NCI-H1694 (cell line): ENCODE measurements at places on chromosomes 11 and 22.
A peak's percentile ranks its signal among the peaks of the same experiment; 100 is the strongest.

- DNase-seq, result no peak
Observed at GRCh38 chr11:86418917-86419316, 44.2 kb downstream of the CCDC81 start.

DNA sequence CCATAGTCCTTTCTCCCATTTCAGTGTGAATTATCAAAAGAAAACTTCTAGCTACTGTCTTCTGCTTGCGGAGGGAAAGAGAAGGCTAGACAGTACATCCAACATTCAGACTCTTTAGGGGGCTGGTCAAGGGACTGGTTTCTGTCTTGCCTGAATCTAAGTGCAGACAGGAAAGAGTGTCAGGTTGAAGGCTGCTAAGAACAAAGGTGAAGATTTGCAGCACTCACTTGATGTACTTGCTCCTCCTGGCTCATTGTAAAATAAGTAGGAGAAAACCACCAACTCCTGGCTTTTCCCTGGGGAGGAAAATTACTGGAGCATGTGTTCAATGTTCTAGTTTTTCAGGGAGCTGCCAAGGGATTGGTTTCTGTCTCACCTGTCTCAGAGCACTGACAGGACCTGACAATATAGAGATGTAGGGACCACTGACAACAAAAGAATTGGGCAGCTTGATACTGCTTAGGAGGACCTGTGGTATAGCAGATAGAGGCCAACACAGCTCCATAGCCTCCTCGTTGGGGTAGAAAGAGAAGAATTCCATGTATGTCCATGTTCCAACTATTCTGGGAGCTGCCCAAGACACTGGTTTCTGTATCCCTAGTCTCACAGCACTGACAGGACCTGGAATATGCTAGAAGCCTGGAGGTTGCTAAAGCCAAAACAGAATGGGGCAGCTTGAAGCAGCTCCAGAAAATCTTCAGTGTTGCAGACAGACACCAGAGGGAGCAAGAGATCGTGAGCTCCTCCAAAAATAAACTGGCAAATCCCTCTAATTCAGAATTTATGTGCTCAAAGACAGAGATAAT lies 39.7 kb upstream of the MMP12 start:
- DNase-seq, result no peak

GRCh38 chr22:31344578-31345330 lies 1.4 kb downstream of the PATZ1 start:
- DNase-seq, result no peak

DNA sequence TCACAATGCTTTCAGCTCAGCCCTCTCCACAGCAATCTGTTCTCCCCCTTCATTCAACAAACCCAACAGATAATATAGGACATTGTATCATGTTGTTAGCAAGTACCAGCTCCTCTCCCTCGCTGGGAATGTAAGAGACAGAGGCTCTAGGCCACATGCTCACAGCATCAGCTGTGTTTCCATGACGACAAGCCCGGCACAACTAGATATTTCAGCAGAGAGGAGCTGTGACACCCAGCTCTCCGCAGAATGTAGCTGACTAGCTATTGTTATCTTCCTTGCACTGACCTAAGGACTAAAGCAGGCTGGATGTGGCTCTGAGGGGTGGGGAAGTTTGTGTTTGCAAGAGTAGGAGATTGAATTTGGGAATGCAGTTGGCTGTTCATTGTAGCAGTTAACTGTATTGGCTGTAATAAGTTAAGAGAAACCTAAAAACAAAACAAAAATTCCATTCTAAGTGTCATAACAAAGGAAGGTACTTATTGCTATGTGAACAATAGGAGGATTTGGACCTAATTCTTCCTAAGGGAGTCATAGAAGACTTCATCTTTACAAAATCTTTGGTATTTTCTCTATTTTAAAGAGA lies 28.0 kb upstream of the RRAS2 start:
- DNase-seq, result peak; percentile 37

- DNase-seq, result no peak
Observed at GRCh38 chr11:77409046-77409445, 64.8 kb downstream of the PAK1 start.

DNA sequence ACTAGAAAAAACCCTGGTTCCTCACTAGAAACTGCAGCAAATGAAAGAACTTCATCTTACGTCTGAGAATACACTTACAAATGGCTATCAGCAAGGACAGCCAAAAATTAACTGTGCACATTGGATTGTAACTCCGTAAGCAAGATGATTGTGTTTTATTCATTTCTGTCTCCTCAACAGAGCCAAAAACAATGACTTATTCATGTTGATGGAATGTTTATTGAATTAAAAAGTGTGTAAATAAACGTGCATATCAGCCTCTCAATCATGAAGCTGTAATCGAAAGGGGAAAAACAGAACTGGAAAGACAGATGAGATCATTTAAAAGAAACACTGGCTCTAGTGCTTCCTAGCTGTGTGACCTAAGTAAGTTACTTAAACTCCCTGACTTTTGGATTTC lies 307.5 kb upstream of the ZC3H12C start:
- no peak for DNase-seq

DNA sequence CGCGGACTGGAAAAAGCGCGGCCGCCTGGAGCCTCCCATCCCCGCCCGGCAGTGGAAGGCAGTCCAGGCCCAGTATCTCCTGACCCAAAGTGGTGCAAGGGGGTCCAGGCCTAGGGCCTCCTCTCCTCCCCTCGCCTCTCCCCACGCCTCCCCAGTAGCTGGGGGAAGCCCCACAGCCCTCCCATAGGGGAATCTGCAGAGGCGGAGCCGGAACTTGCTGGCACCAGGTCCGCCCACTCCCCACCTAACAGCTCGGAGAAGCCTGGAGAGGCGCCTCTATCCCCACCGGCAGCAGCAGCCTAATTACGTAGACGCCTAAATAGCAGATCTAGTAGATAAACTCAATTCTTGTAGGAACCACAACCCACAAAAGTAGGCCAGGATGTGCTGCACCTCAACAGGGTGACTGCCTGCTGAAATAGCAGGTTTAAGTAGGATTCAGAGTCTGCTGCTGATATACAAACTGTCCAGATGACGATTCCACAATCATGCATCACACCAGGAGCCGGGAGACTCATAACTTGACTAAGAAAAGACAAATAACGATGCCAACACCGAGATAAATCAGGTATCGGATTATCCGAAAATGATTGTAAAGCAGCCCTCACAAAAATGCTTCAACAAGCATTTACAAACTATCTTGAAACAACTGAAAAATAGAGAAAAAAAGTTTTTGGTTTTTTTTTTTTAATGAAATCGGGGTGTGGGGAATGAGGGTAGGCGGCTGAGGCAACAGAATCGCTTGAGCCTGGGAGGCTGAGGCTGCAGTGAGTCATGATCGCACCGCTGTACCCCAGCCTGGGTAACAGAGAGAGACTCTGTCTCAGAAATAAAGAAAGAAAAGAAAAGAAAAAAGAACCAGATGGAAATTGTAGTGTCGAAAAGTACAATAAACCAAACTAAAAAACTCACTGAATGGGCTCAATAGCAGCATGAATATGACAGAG lies 11.4 kb upstream of the BRD1 start:
- no peak for DNase-seq

DNA sequence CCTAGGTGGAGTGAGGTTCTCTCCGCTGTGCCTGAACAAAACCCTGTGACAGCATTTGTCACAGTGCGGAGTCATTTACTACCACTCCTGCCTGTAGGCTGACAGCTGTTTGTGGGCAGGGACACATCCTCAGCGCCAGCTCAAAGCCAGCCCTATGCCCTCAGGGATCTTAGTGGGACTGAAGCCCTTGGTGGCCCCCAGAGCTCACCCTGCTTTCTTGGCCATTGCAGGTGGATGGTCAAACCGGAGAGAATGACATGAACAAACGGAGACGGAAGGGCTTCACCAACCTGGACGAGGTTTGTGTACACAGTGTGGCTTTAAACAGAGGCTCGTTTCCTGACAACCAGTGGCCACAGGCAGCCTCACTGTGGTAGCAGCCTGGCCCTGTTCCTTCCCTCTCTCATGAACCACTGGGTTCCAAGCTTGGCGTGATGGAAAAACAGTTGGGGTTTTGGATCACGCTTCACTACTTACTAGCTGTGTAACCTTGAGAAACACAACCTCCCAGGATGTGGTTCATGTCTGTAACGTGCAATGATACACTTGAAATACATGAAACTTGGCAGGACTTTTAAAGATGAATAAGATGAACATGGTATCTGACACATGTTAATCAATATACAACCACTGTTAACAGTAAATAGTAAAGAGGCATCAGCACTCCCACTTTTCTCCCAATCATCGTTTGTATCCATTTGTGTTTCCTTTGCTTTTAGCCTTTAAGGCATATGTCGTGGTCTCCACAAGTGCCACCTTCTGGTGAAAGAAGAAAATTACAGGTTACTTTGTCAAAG lies 125.8 kb downstream of the MICAL2 start:
- DNase-seq, result peak; percentile 81

GRCh38 chr11:58506935-58507334 lies 970 bp downstream of the OR5B21 start:
- no peak for DNase-seq

DNA sequence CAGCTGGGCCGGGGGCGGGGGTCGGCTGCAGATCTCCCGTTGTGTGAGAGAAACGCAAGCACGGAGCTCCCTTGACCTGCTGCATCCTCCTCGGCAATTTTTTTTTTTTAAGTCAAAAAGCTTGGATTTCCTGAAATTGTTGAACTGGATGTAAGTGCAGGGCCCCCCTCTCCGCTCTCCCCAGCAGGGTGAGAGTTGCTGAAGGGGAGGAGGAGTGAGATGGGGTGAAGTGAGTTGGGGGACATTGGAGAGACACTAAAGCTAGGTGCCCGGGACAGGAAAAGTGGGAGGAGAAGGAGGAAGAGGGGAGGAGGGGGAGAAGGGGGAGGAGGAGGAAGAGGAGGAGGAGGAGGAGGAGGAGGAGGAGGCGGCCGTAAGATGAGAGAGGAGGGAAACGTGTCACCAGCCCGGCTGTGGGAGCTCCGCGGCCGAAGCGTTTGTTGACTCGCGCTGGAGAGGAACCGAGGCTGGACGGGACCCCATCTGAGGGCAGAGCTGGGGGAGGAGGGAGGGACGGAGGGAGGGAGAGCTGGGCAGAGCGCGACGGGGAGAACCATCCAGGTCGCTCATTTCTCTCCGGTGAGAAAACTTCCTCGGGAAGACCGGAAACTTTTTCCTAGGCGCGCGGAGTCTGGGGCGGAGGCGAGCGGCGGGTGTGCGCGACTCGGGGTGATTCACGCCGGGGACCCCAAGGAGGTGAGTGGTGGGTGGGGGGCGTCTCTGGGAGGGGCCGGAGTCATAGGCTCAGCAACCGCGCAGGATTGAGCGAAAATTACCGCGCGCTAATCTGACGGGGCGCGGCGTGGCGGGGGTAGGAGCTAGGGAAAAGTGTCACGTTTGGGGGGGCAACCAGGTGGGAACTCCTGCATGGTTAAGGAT lies 80.2 kb downstream of the PRR5L start:
- DNase-seq, result no peak
